Activated CD8-positive, alpha-beta memory T cell treated with anti-CD3 and anti-CD28 coated beads, Interleukin-2, amount 50 U/mL, for 4 hours (primary cell): ENCODE measurements at places on chromosomes 5 and 9.

DNA sequence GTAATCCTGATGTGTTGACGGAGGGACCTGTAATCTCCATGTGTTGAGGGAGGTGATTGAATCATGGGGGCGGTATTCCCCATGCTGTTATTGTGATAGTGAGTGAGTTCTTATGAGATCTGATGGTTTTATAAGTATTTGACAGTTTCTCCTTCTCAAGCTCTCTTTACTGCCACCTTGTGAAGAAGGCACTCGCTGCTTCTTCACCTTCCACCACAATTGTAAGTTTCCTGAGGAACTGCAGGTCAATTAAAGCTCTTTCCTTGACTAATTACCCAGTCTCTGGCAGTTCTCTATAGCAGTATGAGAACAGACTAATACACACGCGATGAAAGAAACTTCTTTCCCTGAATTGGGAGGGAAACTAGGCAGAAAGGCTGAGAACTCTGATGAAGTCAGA lies 141.1 kb upstream of the RAD23B start:
- DNase-seq = no peak

DNA sequence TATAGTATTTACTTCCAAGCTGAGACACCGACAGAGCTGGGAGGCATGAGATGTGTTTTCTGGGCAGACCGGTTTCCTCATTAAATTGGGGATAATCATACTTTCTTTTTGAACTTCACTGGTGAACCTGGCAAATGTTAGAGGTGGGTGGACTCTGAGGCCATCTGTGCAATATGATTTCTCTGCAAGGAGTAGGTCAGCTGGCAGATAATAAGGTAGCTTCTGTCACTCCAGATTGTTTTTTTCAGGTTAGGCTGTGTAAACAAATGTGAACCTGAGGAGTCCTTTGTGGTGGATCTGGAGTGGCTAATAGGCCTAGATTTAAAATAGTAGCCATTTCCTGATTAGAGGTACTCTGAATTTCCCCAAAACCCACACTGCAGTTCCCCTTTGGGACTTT lies 75.4 kb upstream of the S1PR3 start:
- no peak for DNase-seq

GRCh38 chr5:158309088-158309807 lies 450.3 kb upstream of the CLINT1 start:
- no peak for DNase-seq

GRCh38 chr5:132483661-132484390 lies 6.7 kb downstream of the IRF1 start:
- peak; percentile 17 for DNase-seq

GRCh38 chr5:136028782-136029742 lies at the start of gene TGFBI:
Gene TGFBI (plus strand): TSS chr5:136028988. CDS start chr5:136029056, 68 bp downstream.
- DNase-seq = no peak
